ENCODE measurements at places on chromosomes 6 and 20.

GRCh38 chr6:13762611-13763441 lies 51.2 kb upstream of the RANBP9 start:
- DNase-seq: no peak

GRCh38 chr6:75130784-75131183 lies 75.1 kb downstream of the COL12A1 start:
- DNase-seq: no peak

- no peak for DNase-seq
Observed at GRCh38 chr6:108591040-108591816, 30.5 kb downstream of the FOXO3 start.

DNA sequence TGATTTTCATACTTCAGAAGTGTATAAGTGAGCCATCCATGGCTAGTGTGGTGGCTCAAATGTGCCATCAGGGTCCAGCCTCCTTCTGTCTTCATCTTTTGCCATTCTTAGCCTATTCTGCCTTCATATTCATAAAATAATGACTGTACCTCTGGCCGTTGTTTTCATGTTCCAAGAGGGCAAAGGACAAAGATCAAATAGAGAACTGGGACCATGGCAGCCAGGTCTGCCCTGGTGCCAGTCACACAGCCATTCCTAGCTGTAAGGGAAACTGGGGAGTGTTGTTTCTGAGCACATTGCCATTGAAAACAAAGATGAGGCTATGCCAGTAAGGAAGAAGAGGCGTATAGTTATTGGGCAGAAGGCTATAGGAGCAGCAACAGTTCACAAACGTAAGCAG lies 518.6 kb downstream of the TFAP2B start:
- no peak for DNase-seq

DNA sequence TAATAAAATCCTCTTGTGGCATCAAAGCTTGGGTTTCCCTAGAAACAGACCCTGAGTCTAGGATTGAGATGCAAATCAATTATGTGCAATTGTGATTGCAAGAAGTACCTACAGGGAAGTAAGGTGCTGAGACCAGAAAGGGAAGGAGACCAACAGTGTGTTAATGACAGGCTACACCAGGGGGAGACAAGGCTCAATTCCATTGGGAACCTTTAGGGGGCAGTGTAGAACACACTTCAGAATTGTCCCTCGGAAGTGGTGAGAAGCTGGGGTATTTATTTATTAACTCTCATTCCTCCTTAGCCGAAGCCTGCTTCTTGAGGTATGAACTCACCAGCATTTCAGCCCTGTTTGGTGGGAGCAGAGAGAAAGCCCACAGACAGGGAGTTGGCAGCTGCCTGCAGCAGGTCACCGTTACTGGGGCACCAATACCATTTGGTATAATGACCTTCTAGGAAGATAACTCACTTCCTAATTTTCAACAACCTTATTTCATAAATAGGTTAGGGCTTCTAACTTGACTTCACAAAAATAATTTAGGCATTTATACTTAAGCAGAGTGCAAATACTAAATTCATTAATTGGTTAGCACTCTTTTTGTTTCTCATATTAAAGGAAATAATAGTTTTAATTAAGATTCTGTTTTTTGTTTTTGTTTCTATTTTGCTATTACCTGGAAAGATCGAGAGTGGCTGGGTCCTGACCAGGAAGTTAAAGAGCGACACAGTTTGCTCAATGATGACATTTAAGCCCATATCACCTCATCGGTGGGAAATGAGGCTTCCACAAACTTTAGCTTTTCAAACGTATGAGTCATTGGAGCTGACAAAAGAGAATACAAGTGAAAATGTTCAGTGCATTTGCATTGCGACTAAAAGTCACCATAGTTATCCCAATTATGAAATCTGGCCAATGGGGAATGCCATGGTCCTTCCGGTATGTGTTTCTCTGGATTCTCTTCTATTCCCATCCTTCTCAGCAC lies 94.8 kb downstream of the BTBD3 start:
- no peak for DNase-seq

Data from stimulated activated CD4-positive, alpha-beta T cell treated with anti-CD3 and anti-CD28 coated beads, Interleukin-15, amount 100 ng/mL, for 1 hour (primary cell).